ENCODE measurements at places on chromosomes 16 and 17.
A peak's percentile ranks its signal among the peaks of the same experiment; 100 is the strongest.

GRCh38 chr16:84137287-84137686, 7.7 kb downstream of the HSDL1 start:
- H3K36me3 ChIP-seq = peaks cover 6% of the 10 kb centered on the region
- no peaks in the 10 kb centered on the region for H3K4me1 ChIP-seq
- no peaks in the 10 kb centered on the region for H3K27me3 ChIP-seq
- H3K4me3 ChIP-seq = no peak overlapping the region
- DNase-seq = no peak

DNA sequence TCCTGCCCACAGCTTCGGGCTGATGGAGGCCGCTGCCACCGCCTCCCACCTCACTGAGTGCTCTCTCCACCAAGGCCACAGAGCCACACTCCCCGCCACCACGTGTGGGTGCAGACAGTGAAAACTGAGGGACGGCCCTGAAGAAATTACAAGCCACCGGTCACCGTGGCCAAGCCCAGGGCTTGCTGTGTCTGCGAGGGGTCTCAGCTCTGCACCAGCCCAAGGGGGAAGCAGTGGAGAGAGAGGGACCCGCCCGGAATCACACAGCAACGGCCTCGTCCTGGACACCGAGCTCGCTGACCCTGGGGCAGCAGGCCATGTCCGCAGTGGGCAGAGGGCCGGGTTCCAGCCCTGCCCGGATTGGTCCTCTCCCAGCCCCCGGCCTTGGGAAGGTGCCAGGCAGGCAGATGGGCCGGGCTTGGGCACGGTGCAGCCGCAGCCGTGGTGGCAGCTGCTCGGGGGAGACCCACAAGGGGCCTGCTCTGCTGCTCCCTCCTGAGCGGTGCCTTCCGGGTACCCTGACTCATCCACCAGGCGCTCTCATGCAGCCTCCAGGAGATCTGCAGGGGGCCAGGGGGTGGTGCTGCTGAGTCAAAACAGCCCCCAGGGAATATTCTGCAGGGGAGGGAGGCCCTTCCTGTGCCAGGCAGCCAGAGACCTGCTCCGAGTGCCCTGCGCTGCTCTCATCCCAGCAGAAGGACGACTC, 52.0 kb downstream of the CBFA2T3 start:
- no peak overlapping the region for H3K4me3 ChIP-seq
- H3K4me1 ChIP-seq = no peaks in the 10 kb centered on the region
- H3K36me3 ChIP-seq = no peaks in the 10 kb centered on the region

- no peaks in the 10 kb centered on the region for H3K27me3 ChIP-seq
- no peak for DNase-seq
- peaks cover 7% of the 10 kb centered on the region for H3K4me1 ChIP-seq
- peaks cover 15% of the 10 kb centered on the region for H3K36me3 ChIP-seq
- no peak overlapping the region for H3K4me3 ChIP-seq
These were observed 22.7 kb downstream of the NQO1 start for GRCh38 chr16:69703638-69704037.

- H3K27ac ChIP-seq = no peak overlapping the region
- peaks cover 6% of the 10 kb centered on the region for H3K36me3 ChIP-seq
- H3K4me3 ChIP-seq = no peak overlapping the region
These were observed 25.9 kb upstream of the FOXJ1 start for GRCh38 chr17:76166906-76167305.

DNA sequence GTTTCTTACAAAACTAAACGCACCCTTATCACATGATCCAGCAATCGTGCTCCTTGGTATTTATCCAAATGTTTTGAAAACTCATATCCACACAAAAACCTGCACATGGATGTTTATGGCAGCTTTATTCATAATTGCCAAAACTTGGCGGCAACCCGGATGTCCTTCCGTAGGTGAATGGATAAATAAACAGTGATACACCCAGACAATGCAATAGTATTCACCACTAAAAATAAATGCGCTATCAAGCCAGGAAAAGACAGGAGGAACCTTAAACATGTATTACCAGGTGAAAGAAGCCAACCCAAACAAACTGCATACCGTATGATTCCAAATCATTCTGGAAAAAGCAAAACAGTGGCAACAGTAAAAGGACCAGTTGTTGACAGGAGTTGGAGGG, 10.0 kb downstream of the SPATA32 start:
- DNase-seq = no peak
- H3K4me3 ChIP-seq = no peak overlapping the region
- H3K36me3 ChIP-seq = peaks cover 34% of the 10 kb centered on the region
- peaks cover 37% of the 10 kb centered on the region for H3K4me1 ChIP-seq
- H3K27me3 ChIP-seq = no peaks in the 10 kb centered on the region

DNA sequence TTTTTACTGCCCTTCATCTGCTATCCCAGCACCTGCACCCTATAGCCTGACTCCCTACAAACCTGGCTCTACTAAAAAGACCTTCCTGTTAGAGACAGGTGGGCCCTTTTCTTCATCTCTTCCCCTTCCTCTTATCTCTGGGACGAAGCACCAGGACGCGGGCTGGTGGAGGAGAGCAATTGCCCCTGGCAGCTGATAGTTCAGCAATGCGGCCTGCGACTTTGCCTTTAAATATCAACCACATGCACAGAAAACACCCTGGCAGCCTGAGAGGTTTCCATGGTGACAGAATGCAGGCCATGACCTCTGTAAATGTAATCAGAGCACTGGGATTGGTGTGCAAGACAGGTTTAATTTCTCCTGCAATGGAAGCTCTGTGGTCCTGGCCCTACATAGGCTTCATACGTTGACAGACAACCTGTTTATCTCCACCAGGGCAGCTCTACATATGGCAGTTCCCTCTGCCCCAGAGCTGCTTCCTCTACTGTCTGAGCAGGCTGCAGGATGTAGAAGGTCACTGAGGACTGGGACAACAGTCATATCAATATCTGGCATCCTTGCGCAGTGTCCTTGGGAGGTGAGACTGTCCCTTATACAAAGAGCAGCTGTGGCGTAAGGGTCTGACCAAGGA, 10.0 kb upstream of the SKAP1 start:
- DNase-seq = peak; percentile 54
- H3K27me3 ChIP-seq = no peaks in the 10 kb centered on the region
- peaks cover 22% of the 10 kb centered on the region for H3K36me3 ChIP-seq
- H3K4me1 ChIP-seq = peaks cover 73% of the 10 kb centered on the region
- H3K27ac ChIP-seq = peak overlapping the region; percentile 97

GRCh38 chr17:7262192-7262934, at the start of gene CLDN7:
Gene CLDN7 (minus strand): TSS chr17:7262478. CDS start chr17:7262043, 435 bp downstream.
- H3K36me3 ChIP-seq = peaks cover 19% of the 10 kb centered on the region
- H3K27ac ChIP-seq = peak within 1 kb of the TSS; percentile 44
- H3K27me3 ChIP-seq = peaks cover 24% of the 10 kb centered on the region
- H3K4me1 ChIP-seq = peaks cover 19% of the 10 kb centered on the region
- peak within 1 kb of the TSS; percentile 75 for H3K4me3 ChIP-seq

- H3K27ac ChIP-seq = no peak overlapping the region
- DNase-seq = no peak
- H3K27me3 ChIP-seq = peaks cover 21% of the 10 kb centered on the region
- H3K36me3 ChIP-seq = no peaks in the 10 kb centered on the region
- H3K4me1 ChIP-seq = no peaks in the 10 kb centered on the region
These were observed 156.2 kb downstream of the PPM1E start for GRCh38 chr17:58911741-58912343.

- no peaks in the 10 kb centered on the region for H3K27me3 ChIP-seq
- peaks cover 4% of the 10 kb centered on the region for H3K36me3 ChIP-seq
- H3K4me1 ChIP-seq = peaks cover 28% of the 10 kb centered on the region
- DNase-seq = no peak
These were observed 17.0 kb downstream of the RPTOR start for GRCh38 chr17:80561541-80562114.

- no peak for DNase-seq
- H3K4me3 ChIP-seq = no peak overlapping the region
- peaks cover 24% of the 10 kb centered on the region for H3K36me3 ChIP-seq
These were observed 16.5 kb downstream of the CNTNAP1 start for GRCh38 chr17:42698736-42699414.

GRCh38 chr17:43718544-43718943, 40.0 kb downstream of the SOST start:
- peaks cover 17% of the 10 kb centered on the region for H3K4me1 ChIP-seq
- peaks cover 8% of the 10 kb centered on the region for H3K36me3 ChIP-seq
- H3K4me3 ChIP-seq = no peak overlapping the region
- peaks cover 16% of the 10 kb centered on the region for H3K27me3 ChIP-seq

- no peak for DNase-seq
- H3K27me3 ChIP-seq = no peaks in the 10 kb centered on the region
- H3K4me3 ChIP-seq = no peak overlapping the region
- H3K4me1 ChIP-seq = peaks cover 61% of the 10 kb centered on the region
These were observed 126.3 kb downstream of the ZNF778 start for GRCh38 chr16:89343501-89344457.

DNA sequence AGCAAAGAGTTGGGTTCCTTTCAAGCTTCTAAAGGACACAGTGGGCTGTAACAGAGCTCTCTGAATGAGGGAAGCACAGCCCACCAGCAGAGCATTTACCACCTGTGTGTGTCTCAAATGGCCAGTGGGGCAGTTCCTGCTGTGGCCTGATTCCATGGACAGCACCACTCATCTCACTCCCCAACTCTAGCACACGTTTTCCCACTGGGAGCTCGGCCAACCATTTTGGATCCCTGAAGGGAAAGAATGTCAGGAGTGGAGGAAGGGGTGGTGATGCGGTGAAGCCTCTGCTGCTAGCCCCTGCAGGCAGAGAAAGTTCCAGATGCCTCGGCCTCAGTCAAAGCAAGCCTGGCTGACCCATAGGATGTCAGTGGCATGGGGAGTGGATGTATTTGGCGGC, 86.6 kb downstream of the PLXDC1 start:
- H3K4me3 ChIP-seq = no peak overlapping the region
- H3K27ac ChIP-seq = no peak overlapping the region

DNA sequence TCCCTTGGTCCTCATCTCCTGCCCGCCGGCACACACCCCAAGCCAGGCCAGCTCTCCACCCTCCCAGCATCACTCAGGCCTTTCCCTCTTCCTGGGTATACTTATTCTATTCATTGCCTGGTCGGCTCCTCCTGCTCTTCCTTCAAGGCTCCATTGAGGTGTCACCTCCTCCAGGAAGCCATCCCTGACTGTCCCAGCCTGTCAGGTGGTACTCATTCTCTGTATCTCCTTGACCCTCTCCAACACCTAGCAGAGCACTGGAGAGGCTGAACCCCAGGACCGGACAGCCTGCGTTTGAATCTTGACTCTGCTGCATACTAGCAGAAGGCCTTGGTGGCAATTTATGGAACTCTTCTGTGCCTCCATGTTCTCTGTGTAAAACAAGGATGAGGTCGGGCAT, 428 bp upstream of the TNFRSF13B start:
- H3K4me3 ChIP-seq = no peak overlapping the region
- no peaks in the 10 kb centered on the region for H3K27me3 ChIP-seq
- DNase-seq = no peak
- no peak overlapping the region for H3K27ac ChIP-seq

- DNase-seq = no peak
- peaks cover 2% of the 10 kb centered on the region for H3K36me3 ChIP-seq
- no peaks in the 10 kb centered on the region for H3K27me3 ChIP-seq
These were observed 18.2 kb upstream of the ATF7IP2 start for GRCh38 chr16:10367616-10368188.

- H3K36me3 ChIP-seq = peaks cover 2% of the 10 kb centered on the region
- H3K27ac ChIP-seq = no peak overlapping the region
- H3K27me3 ChIP-seq = no peaks in the 10 kb centered on the region
- DNase-seq = no peak
These were observed 68.8 kb downstream of the CEP112 start for GRCh38 chr17:66123163-66123562.

DNA sequence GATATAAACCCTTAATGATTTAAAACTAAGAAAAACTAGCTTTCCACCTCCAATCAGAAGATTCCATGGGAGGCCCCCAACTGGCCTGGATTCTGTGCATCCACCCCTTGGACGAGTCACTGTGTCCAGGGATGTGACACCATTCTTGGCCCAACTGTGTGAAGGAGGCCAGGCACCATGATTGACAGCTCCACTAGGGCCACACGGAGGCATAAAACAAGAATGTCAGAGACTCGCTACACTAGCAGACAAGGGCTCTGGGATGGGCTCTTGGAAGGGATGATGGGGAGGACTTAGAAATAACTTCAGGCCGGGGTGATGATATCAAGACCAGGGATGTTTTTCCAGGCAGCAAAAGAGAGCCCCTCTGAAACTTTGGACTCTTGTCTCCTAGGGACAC, 117.8 kb upstream of the GNAO1 start:
- peaks cover 22% of the 10 kb centered on the region for H3K27me3 ChIP-seq
- H3K36me3 ChIP-seq = no peaks in the 10 kb centered on the region

DNA sequence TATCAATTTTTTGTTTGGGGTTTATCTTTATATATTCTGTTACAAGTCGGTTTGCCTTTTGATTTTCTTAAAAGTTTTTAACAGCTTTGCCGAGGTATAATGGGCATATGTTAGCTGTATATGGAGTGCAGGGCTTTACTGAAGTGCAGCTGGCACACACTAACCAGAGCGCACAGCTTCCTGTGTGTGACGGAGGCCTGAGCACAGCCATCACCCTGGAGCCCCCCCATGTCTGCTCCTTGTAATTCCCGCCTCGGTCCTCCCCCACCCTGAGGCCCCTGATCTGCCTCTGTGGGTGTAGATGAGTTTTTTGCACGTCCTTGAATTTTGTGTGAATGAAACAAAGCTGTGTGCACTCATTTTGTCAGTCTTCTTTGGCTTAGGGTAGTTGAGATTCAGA, 60.1 kb upstream of the ZNF750 start:
- H3K36me3 ChIP-seq = peaks cover 30% of the 10 kb centered on the region
- no peak overlapping the region for H3K27ac ChIP-seq
- no peak overlapping the region for H3K4me3 ChIP-seq

DNA sequence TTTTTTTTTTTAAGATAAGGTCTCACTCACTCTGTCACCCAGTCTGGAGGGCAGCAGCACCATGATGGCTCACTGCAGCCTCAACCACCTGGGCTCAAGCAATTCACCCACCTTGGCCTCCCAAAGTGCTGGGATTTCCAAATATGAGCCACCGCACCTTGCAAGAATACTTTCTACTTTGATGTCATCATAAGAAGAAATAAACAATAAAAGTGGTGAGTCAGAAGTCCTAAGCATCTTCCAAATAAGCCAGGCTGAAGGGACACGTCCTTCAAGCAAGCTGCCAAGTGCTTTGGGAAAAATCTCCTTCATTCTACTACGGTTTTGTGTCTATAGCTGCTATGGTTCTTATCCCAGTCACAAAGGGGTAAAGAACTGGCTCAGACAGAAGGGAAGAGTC, 20.3 kb downstream of the HASPIN start:
- no peaks in the 10 kb centered on the region for H3K27me3 ChIP-seq
- H3K27ac ChIP-seq = no peak overlapping the region
- DNase-seq = no peak
- no peak overlapping the region for H3K4me3 ChIP-seq
- peaks cover 26% of the 10 kb centered on the region for H3K4me1 ChIP-seq

GRCh38 chr16:4610011-4611005, 4.4 kb downstream of the UBALD1 start:
- H3K4me3 ChIP-seq = no peak overlapping the region
- peaks cover 3% of the 10 kb centered on the region for H3K4me1 ChIP-seq
- no peaks in the 10 kb centered on the region for H3K27me3 ChIP-seq
- DNase-seq = no peak

- no peak overlapping the region for H3K4me3 ChIP-seq
- peaks cover 19% of the 10 kb centered on the region for H3K4me1 ChIP-seq
- no peaks in the 10 kb centered on the region for H3K36me3 ChIP-seq
- no peak for DNase-seq
- no peak overlapping the region for H3K27ac ChIP-seq
These were observed 14.5 kb upstream of the BAIAP2 start for GRCh38 chr17:81020443-81020766.

- peak within 1 kb of the TSS; percentile 20 for H3K27ac ChIP-seq
- H3K4me1 ChIP-seq = peaks cover 8% of the 10 kb centered on the region
- H3K27me3 ChIP-seq = peaks cover 38% of the 10 kb centered on the region
- H3K36me3 ChIP-seq = peaks cover 3% of the 10 kb centered on the region
- no peak for DNase-seq
These were observed at the start of gene ZNF385C for GRCh38 chr17:42097691-42098631. Gene ZNF385C (minus strand): TSS chr17:42098473. CDS start chr17:42063056, 35,417 bp downstream.

GRCh38 chr16:90007015-90007414, 12.2 kb downstream of the DBNDD1 start:
- H3K27me3 ChIP-seq = no peaks in the 10 kb centered on the region
- H3K4me3 ChIP-seq = peak overlapping the region; percentile 47
- peaks cover 17% of the 10 kb centered on the region for H3K4me1 ChIP-seq
- no peak overlapping the region for H3K27ac ChIP-seq
- no peaks in the 10 kb centered on the region for H3K36me3 ChIP-seq

Measured in effector memory CD8-positive, alpha-beta T cell (primary cell).